CD8-positive, alpha-beta memory T cell (primary cell): ENCODE measurements at places on chromosomes 1 and 21.
A peak's percentile ranks its signal among the peaks of the same experiment; 100 is the strongest.

- no peak for DNase-seq
These were observed 94.9 kb upstream of the KIF26B start for GRCh38 chr1:245059806-245060424.

DNA sequence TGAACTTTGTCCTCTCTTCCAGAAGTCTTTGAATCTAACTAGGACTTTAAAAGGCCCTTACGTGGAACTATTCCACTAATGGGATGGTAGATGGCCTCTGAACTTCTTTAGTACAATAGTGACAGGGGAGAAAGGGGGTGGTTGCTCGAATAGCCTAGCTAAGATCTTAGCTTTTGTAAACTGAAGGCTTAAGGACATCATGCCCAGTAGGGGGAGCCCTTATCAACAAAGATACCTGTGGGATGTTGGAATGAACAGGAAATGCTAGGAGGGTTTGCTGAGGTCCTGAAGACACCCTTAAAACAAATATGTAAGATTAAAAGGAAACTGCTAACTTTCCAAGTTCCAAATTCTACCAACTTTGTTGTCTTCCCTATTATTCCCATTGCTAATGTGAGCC is 33.2 kb downstream of the NHLH2 start:
- DNase-seq = peak; percentile 7

DNA sequence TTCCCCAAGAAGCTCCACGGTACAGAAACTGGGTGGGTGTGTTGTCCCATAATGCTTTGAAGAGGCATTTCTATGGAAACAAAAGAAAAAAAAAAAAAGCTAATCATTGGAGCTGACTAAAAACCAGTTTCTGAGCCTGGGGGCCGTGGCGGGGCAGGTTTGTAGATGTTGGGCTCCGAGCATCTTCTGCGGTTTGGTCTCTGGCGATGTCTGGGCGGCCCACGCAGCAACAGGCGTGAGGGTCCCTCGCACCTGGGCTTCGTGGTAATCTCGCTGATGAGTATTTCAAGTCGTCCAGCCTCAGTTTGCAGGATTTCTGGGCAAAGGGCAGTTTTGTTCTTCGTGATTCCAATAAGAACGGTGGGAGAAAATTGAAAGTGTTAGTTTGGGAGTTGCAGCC is 6.8 kb downstream of the TP73 start:
- no peak for DNase-seq

DNA sequence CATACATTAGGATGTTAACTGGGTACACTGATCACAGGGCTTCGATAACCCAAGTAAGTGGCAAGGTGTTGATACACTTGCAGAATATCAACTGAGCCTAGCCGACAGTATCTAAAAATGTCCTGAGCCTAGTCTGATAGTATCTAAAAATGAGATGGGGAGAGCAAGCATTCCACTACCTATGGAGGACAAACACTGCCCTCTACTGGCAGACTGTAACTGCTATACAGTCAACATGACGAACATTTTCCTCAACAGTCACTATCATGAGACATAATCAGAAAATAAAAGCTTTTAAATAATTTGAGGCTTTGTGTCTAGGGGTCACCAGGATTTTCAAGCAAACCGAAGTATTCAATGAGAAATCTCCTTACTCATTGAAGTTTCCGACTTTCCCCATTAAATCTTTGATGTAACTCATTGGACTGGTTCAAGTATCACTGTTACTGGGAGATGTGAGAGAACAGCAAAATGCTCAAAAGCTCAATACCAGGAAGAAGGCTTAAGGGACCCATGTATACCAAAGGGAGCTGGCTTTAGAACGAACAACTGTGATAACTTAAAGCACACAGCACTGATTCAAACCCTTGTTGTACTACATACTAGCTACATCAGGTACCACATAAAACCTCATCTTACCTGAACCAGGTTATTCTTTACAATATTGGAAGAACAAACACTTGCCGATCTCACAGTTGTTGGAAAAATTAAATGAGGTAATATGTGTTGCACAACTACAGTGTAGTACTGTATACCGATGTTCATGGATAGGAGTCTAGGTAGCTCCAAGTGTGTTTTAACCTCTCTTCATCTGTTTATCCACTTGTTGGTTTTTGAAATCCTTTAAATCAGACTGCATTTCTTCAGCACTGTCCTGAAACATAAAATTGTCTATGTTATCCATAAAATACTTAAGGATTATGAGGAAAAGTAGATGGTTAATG is 31.1 kb upstream of the SLC45A3 start:
- DNase-seq = peak; percentile 56

- no peak for DNase-seq
These were observed 254.9 kb downstream of the RHOU start for GRCh38 chr1:228989992-228990827.
